ENCODE measurements at places on chromosomes 7 and 10.

GRCh38 chr10:62079885-62080559, 178.5 kb downstream of the ARID5B start:
- DNase-seq, result no peak

- DNase-seq, result no peak
These were observed 60.3 kb upstream of the ABLIM1 start for GRCh38 chr10:114718374-114718773.

- DNase-seq, result no peak
These were observed 9.6 kb upstream of the STRA8 start for GRCh38 chr7:135224027-135224426.

DNA sequence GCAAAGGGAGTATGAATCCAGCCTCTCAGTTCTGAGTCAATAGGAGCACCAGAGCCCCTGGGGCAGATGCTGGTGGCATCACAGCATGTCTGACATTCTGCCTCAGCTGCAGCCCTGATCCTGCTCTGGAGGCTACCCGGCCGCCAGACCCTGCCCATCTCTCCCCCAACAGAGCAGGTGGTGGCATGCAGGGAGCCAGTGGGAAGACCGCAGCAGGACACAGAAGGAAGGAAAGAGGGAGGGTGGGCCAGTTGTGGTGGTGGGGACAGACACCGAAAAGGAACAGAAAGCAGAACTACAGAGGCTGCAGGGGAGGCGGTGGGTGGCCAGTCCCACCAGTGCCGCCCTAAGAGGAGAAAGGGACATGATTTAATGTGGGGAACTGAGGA, 35.3 kb downstream of the BLNK start:
- DNase-seq, result no peak

GRCh38 chr10:66218289-66218688, 707.5 kb upstream of the LRRTM3 start:
- no peak for DNase-seq

GRCh38 chr10:71178880-71179279, 33.5 kb upstream of the UNC5B start:
- no peak for DNase-seq

DNA sequence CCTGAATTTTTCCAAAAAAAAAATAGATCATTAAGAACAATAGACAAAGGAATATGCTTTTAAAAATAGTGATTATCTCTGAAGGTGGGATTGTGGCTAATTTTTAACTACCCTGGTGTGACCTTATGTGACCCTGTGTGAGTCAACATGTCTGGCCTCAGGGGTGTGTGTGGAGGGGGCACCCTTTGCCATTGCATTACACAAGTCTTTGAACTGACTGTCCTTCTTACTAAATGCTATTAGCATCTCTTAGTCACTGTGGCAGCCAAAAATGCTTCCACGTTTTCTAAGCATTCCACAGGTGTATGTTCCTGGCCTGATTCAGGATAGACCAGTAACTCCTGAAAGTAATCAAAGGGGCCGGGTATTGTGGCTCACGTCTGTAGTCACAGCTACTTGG, 175.4 kb downstream of the MGMT start:
- DNase-seq, result no peak

GRCh38 chr10:20624642-20625041, 272.5 kb downstream of the NEBL start:
- no peak for DNase-seq

DNA sequence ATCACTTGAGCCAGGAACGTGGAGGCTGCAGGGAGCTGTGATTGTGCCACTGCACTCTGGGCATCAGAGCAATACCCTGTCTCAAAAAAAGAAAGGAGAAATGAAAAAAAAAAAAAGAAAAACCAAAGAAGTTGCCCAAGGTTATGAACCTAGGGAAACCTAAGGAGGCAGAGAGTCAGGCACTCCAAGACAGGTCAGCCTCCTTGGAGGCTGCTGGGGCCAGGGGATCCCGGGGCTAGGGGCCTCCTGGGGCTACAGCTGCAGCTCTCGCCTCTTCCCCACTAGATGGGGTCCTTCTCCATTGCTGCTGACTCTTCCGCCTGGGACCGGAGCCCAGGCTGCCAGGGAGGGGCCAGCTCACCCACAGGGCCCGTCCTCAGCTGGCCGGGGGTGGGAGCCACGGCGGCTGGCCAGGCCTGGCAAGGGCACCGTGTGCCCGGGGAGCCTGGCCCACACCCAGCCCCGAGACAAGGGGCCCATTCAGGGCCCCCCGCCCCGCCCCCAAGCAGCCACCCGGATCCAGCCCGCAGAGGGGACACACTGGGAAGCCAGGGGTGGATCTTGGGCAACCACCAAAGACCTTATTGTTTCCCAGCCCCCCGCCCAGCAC, 1.7 kb upstream of the SPACDR start:
- no peak for DNase-seq

- no peak for DNase-seq
These were observed 992 bp upstream of the IGF2BP3 start for GRCh38 chr7:23471106-23471859.

DNA sequence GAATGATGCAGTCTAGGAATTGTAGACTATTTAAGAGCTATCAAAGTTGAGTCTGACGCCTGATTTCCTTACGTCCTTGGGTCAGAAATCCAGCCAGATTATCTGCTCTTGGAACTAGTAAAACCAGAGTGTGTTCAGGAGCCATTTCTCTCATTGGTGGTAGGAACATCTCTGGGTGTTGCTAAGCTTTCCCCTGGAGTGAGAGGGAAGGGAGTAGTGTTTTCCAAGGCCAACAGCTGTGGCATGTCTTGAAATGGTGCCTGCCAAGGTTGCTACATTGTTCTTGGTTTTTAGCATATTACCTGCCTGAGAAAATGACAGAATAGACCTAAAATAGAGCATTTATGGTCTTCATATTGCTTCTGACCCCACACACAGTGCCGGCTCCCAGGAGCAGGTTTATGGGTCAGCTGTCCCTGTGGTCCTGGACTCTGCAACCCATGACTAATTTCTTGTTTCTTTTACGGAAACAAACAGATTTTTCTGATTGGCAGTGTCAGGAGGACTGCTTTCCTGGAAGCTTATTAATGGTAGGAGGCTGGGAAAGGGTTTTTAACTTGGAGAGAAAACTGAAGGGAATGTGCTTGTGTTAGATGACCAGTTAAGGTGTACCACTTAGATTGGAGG, 17.5 kb downstream of the GBF1 start:
- DNase-seq, result no peak

GRCh38 chr10:26725837-26726727, 28.6 kb downstream of the PDSS1 start:
- DNase-seq, result no peak

GRCh38 chr10:52257692-52258075, 56.4 kb upstream of the DKK1 start:
- DNase-seq, result no peak

DNA sequence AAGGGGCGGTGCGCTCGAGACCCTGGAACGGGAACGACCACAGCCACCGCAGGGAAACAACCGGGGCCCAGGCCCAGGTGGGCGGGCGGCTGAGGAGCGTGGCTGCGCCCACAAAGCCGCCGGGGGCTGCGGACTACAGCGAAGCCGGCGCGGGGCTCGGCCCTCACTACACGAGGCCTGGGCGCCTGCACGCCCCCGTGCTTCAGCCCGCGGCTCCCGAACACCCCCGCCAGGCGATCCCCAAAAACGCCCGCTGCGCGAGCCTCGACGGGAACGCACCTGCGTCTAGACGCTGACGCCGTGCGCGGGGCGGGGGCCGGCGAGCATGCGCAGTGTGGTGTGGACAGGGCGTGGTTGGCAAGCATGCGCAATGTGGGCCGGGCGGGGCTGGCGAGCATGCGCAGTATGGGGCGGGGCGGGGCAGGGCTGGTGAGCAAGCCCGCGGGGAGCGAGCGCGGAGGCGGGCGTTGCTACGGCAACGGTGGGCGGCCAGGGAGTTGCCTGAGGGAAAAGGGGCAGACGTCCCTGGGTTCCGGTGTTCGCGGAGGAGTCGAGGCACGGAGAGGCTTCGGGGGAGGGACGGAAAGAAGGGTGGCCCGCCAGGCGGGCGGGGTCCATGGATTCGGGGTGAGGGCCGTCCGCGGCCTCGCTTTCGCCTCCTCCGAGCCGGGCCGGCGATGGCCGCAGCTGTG, at the start of gene RNF32:
TSS of gene RNF32 (plus strand) at position 518 of the 692 bp plus-strand sequence. CDS start 3,104 bp downstream, outside the sequence.
- peak; percentile 97 for DNase-seq

DNA sequence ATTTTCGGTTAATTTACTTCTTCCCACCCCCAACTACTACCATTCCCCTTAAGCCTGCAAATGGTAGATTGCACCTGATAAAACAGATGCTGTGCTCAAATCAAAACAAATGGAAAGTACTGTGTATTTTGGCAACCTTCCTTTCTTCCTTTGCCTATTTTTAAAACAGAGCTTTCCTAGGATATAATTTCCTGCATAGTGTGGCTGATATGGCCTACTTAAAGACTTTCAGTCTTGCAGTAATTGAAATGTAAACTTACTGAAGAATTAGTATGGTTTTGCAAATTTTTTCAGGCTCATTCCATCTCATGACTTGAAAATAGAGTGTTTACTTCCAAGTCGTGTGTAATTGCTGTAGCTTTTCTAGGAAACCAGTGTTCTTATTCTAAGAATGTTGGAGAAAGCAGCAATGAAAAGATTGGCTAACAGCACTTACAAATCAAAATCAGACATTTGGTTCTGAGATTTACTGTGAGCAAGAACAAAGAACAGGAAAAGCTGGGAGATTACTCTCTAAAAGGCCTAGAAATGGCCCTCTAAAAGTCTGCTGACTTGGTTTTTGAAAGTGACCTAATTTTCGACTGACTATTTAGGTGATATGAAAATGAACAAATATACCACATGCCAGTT, 52.0 kb downstream of the REEP3 start:
- DNase-seq, result no peak

DNA sequence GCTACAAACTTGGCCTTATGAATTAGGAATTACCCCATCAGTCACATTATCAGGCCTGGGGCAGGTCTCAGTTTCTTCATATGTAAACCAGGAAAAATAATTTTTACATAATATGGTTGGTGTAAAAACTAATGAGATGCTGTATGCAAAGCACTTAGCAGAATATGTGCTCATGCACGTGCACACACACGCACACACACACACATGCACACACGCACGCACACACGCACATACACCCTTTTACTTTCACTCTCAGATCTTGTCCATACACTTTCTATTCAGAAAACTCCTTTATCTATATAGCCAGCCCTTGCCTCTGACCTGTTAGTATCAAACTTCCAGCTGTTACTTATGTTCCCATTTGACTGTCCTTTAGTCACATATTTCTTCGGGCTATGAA, 92.7 kb downstream of the CREB5 start:
- DNase-seq, result no peak

DNA sequence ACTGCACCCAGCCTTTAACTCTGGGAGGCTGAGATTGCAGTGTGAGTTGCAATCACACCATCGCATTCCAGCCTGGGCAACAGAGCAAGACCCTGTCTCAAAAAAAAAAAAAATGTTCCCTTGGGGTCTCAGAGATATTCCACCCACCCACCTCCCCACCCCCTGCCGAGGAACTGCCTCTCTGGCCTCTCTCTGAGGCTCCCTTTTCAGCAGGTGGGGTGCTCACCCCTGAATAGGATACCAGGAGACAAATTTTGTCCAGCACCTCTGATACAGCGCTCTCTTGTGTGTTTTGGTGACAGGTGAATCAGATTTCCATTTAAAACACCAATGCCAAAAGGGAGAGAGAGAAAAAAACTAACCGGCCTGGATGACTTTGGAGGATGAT, 92.6 kb upstream of the KIF5B start:
- no peak for DNase-seq

DNA sequence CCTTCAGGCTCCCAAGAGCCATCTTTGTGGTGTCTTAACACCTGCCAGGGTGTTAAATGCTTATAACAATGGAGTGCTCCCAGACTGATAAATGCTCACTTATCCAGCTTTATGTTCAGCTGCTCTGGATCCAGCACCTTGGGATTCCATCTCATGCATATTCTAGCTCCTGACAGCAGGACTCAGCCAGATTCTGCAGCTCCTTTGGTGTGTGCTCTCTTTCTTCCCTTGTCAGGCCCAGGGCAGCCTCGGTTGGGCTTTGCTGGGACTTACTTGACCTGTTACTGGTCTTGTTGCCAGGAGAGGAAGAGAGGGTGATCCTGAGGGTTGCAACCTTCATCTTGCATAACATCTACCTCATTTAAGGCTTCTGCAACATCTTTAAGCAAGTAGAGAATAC, 59.4 kb upstream of the CCNY start:
- no peak for DNase-seq

DNA sequence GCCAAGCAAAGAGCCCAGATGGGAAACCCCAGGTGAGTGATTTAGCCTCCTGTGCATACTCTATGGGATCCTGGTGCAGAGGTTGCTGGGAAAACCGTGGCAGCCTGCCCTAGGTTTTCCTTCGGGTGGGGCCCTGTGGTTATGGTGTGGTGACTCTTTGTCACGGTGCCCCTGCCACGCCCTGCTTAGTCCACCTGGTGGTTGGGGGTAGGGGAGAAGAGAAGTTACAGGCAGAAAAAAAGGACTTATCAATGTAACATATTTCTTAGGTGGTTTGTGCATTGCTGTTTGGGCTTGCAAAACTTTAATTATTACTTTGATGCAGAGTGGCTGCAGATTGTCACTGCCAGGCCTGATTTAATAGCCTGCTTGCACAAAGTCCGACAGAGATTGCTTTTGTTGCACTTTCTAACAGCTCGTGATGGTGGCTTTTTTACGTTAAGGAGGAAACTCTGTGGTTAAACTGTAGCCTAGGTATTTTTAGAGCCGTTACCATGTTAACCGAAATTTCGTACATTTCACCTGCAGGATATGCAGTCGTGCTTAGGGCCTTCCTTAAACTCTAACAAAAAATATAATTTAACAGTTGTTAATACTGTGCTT, 197.4 kb downstream of the RNLS start:
- no peak for DNase-seq

DNA sequence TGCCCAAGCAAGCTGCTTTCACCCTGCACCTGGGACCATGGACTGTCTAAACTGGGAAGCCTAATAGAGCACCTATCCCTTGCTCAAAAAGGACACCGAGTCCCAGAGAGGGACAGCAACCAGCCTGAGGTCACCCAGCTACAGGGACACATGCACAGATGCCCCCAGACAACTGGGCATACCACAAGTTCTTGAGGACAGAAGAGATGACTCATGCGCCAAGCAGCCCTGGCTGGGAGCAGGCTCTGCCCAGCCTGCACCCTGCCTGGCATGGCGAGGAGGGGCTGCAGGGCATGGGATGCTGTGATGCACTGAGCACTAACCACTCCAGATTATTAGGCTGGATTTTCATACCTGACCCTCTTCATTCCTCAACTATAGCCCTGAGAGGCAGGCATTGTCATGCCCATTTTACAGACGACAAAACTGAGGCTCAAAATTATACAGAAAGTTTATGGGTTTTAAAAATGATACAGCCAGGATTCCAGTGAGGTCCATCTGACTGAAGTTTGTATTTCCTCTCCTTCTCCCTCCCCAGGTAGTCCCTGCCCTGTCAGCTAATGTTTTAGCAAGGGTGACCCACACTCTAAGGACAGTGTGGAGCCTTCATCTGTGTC, 289.3 kb upstream of the ZMIZ1 start:
- DNase-seq, result no peak

DNA sequence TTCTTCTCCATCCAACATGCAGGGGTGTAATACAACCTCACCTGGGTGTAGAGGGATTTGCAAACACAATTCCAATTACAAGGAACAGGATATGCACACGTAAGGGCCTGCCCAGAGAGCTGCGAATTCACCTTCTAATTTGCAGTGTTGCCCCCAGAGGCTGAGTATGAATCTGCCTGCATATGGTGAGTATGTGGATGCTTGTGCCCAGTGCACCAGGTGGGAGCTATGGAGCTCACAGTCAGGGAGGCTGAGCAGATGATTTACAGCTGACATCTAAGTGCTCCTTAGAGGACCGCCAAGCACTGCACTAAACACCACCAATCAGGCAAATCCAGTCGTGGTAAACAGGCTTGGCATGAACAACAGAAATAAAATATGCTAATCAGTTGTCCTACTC, 132.0 kb downstream of the RELN start:
- DNase-seq, result no peak
